ENCODE measurements at places on chromosomes 16 and 17. TPM values are rescaled to one million over a fixed set of nuclear protein-coding genes. Genes with fewer than 3 reads are reported as not detected.

DOC2B gene
- 3.0 TPM for total RNA-seq

COX6A2 gene
- 3.9 TPM for total RNA-seq

ZCCHC14 gene
- 14.9 TPM for total RNA-seq

GRCh38 chr16:69301861-69302260 is 9.3 kb upstream of the VPS4A start:
- no peak for DNase-seq

CCL18 gene
- total RNA-seq: not detected

- peak; percentile 4 for DNase-seq
Observed at GRCh38 chr17:67443931-67444595, 67.0 kb downstream of the PITPNC1 start.

DNA sequence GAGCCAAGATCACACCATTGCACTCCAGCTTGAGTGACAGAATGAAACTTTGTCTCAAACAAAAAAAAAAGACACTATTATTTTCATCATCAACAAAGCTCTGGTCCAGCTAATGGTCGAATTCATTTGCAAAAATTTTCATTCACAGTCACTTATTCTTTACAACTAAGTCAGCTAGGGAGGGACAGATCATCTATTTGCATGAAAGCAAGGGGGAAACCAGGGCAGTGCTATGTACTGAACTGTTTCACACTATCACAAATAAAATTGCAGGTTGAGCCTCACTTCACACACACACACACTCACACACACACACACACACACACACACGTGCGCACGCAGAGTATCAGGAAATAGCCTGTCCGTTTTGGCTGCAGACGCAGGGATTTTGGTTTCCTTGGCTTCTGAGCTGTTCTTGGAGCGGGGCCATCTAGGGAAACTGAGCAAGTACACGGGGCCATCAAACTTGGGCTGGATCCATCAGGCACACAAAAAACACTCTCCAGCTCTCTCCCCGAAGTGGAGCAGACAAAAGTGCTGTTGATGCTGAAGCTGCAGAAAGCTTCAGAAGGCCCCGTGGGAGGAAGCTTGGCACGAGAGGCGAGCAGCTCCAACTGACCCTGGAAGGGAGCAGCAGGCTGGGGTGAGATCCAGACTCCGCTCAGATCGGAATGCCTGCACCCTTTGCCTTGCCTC is 44.3 kb upstream of the HELZ start:
- peak; percentile 33 for DNase-seq

DNA sequence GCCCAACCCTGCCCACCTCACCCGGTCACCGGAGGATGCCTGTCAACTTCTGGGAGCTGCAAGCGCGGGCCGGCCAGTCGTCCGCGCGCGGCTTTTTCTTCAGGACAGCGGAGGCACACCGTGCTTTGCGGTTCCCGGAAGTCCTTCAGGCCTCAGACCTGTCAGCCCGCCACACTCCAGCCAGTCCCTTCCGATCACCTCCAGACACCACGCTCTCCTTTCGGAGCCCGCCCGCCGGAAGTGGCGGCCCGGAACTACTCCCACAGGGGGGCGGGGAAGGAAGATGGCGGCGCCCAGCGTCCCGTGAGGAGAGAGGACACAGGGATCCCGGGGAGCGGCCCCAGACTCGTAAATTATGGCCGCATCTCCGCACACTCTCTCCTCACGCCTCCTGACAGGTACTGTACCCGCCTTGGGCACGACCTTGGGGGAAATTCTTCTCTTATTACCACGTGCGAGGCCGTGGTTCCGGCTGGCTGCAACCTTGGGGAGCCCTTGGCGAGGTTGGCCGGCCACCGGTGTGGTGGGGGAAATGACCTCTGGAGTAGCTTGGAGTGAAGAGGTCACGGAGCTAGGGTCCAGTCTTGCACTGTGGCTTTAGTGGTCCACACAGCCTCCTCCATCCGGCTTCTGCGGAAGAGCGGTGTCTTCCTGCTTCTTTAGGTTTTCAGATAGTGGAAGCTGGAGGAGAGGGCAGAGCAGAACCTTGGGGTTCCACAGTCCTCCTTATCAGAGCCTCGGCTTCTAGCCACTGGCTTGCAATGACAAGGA is at the start of gene COX10:
Gene COX10, plus strand, starts transcription at position 254 of the 771 bp plus-strand sequence. Its CDS starts 102 bp downstream, at position 356.
- peak; percentile 86 for DNase-seq

- no peak for DNase-seq
Observed at GRCh38 chr16:89349947-89350633, 132.6 kb downstream of the ZNF778 start.

DNA sequence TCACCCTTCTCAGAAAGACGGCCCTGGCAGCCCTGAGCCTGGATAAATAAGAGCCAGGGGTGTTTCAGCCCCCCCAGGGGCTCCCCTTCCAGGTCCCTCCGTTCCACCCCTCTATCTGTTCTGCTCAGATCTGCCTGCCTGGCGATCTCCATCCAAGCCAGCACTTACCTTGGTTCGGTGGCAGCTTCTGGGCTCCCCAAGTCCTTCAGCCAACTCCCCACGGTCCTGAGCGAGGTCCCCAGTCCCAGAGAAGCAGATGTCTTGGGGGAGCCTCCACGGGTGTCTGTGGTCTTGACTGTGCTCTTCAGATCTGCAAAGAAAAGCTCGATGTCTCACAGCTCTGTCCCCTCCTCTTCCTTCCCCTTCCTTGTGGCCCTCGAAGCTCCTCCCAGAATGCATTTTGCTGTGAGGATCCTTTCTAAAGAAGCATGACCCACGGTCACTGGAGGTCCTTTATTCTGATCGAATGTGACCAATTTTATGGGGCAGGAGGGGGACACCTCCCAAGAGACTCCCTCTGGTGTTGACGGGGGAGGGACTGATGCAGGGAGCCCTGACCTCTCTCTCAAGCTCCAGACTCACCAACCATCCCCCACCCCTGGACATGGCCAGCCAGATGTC is at the start of gene PIK3R6:
Gene PIK3R6, minus strand, starts transcription at position 314 of the 621 bp plus-strand sequence. CDS start 17,880 bp downstream, outside the sequence.
- DNase-seq: no peak

DNA sequence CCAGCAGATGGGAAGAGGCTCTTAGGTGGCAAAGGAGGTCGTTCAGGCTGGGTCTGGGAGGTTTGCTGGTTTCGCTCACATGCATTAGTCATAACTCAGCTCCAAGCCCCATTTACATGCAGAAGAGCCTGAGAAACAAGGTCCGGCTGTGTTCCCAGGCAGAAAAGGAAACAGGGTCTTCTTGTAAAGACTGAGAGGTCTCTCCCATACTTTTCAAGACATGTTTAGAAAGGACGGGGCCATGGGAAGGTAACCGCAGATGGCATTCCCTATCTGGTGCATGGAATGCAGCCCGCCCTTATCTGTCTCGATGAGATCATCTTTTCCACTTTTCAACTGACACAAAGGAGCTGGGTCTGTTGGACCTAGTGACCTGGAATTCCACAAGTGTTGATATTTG is 389.0 kb upstream of the CDH11 start:
- DNase-seq: no peak

DNA sequence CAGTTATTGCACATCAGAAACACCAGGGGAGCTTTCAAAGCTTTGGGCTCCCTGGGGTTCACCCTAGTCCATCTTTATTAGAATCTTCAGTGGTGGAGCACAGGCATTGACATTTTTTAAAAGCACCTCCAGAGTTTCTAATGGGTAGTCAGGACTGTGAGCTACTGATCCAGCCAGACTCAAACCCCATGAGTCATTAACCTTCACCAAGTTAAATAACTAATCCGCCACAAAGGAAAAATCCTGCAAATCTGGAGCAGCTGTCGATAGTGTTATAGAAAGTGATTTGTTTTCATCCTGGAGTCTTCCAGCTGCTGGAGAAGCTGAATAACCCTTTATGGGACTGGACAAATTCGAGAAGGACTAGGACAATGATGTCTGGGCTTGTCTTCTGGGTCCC is 93.2 kb upstream of the PIRT start:
- DNase-seq: no peak

- DNase-seq: no peak
Observed at GRCh38 chr17:38604479-38605403, 1.0 kb downstream of the SRCIN1 start.

DNA sequence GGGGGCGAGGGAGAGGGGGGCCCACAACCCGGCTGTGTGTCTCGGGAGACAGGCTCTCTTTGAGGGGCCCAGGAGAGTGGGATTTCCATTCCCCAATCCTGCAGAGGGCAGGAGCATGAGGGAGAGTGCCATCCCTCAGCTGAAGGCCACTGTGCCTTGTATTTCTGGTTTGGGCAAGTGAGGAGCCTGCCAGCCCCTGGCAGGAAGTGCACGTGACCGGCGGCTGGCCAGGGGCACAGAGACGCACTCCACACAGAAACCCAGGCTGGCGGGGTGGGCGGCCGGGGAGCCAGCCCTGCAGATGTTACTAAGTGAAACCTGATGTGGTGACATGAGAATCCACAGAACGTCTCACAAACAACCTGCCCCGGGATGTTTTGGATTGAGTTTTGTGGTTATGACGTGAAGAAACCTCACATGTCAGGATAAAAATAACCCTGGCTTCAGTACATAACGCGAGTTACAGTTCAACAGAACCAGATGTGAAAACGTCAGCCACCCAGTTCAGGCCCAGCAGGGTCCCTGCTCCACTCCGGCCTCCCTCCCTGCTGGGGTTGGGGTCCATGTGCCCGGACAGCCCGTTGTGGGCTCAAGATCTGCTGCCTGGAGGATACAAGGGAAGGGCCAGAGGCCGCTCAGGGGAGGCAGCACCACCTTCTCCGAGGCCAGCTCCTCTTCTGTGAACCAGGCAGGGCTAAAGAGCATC is 51.7 kb upstream of the MTSS2 start:
- DNase-seq: peak; percentile 88

- DNase-seq: peak; percentile 93
Observed at GRCh38 chr16:84947022-84947421, 64.3 kb downstream of the ZDHHC7 start.

- DNase-seq: no peak
Observed at GRCh38 chr17:77297693-77298666, 157.2 kb downstream of the SEC14L1 start.

ESRP2 gene
- total RNA-seq: 24.5 TPM

EMP2 gene
- total RNA-seq: 40.8 TPM

SDK2 gene
- 16.5 TPM for total RNA-seq
